ENCODE measurements at places on chromosomes 3 and 15.

- no peak for DNase-seq
Observed at GRCh38 chr15:29259233-29259632, 10.4 kb downstream of the NSMCE3 start.

GRCh38 chr15:48802257-48802656 lies 8.6 kb downstream of the CEP152 start:
- no peak for DNase-seq

- DNase-seq, result no peak
Observed at GRCh38 chr3:53420831-53421230, 73.5 kb upstream of the DCP1A start.

GRCh38 chr3:53802256-53802880 lies 43.9 kb downstream of the CHDH start:
- no peak for DNase-seq

- no peak for DNase-seq
Observed at GRCh38 chr3:101642441-101642840, 34.5 kb downstream of the ZBTB11 start.

GRCh38 chr3:158273656-158274055 lies 163.8 kb downstream of the RSRC1 start:
- no peak for DNase-seq

- no peak for DNase-seq
Observed at GRCh38 chr15:44716983-44717602, 5.8 kb downstream of the B2M start.

DNA sequence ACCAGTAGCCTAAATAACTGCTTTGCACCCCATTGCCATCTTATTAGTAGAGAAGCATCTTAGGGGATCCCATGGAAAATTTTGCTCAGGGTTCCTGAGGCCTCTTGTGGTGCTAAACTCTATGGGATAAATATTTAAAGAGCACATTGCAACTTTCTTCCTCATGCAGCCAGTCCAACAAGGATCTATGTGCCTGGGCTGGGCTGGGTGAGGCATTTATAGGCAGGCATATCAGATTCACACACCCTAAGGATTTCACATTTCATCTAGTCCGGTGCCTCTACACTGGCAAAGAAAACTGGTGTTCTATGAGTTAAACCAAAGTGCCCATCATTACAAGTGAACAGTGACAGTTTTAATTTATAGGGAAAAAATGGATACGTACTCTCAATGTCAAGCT lies 512.3 kb downstream of the EDEM1 start:
- no peak for DNase-seq

GRCh38 chr15:42070279-42070975 lies 23.9 kb downstream of the PLA2G4D start:
- no peak for DNase-seq

- DNase-seq, result no peak
Observed at GRCh38 chr3:61463191-61463590, 98.2 kb upstream of the PTPRG start.

- DNase-seq, result no peak
Observed at GRCh38 chr15:31212326-31213080, 111.0 kb upstream of the TRPM1 start.

- no peak for DNase-seq
Observed at GRCh38 chr15:51363383-51363782, 21.9 kb downstream of the GLDN start.

DNA sequence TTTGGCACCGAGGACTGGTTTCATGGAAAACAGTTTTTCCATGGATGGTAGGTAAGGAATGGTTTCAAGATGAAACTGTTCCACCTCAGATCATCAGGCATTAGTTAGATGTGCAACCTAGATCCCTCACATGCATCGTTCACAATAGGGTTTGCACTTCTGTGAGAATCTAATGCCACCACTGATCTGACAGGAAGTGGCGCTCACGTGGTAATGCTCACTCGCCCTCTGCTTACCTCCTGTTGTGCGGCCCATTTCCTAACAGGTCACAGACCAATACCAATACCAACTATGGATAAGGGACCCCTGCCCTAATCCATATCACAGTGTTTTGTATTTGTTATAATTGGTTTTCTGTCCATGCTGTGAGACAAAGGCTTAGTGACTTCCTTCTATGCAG lies 58.9 kb downstream of the SLMAP start:
- no peak for DNase-seq

DNA sequence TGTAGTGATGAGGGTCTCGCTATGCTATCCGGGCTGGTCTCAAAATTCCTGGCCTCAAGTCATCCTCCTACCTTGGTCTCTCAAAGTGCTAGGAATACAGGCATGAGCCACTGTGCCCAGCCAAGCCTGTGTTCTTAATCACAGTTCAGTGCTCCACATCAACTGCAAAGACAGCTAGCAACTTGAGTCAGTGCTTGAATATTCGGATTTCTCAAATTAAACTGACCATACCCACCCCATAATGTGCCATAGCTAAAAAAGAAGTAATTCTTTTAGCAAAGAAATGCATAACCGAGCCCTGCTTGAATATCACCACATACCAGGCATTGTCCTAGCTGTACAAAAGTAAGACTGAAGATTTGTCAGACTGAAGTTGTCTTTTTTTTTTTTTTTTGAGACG lies 89.2 kb downstream of the BTD start:
- no peak for DNase-seq

DNA sequence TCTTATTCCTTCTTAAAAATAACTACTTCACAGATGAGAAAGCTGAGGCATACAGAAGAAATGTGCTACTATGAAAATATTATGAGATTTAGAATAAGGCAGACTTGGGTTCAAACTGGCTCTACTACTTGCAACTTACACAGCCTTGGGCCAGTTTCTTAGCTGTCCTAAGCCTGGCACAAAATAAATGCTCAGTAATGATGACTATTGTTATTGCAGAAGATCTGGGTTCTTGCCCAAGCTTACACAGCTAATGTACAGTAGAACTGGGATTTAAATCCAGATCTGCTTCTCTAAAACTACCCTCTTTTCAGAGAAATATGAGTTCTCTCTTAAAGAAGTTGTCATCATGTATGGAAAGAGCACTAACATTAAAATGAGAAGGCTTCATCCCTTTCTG lies 228.2 kb upstream of the TPRG1 start:
- DNase-seq, result no peak

GRCh38 chr3:119329551-119329950 lies 35.4 kb downstream of the ARHGAP31 start:
- DNase-seq, result no peak

- DNase-seq, result no peak
Observed at GRCh38 chr3:7682822-7683229, 818.8 kb upstream of the LMCD1 start.

DNA sequence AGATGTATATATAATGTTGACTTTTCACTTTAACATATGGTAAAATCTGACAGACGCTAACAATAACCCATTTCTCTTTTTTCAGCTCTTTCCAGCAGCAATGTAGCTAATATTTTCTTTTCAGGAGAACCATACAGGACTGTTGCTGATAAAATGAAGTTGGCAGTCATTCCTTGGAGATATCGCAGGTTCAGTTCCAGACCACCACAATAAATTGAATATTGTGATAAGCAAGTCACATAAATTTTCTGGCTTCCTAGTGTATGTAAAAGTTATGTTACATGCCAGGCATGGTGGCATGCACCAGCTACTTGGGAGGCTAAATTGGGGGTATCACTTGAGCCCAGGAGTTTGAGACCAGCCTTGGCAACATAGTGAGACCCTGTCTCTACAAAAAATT lies 31.9 kb upstream of the TM4SF1 start:
- no peak for DNase-seq

DNA sequence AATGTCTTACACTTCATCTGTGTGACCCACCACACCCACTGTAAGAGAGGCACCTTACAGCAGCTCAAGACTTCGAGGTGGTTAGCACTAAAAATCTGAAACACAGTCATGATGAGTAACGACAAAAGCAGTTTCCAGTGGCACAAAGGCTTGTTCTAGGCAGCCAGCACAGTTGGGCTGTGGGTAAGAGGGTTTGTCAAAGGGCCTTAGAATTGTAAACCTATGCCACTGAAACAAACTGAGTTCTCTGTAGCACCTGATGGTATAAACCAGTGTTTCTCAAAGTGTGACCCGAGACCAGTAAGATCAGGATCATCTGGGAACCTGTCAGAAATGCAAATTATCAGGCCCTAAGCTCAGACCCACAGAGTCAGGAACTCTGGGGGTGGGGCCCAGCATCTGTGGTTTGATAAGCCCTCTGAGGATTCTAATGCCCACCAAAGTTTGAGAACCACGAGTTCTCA lies 36.5 kb downstream of the DAPK2 start:
- DNase-seq, result no peak

DNA sequence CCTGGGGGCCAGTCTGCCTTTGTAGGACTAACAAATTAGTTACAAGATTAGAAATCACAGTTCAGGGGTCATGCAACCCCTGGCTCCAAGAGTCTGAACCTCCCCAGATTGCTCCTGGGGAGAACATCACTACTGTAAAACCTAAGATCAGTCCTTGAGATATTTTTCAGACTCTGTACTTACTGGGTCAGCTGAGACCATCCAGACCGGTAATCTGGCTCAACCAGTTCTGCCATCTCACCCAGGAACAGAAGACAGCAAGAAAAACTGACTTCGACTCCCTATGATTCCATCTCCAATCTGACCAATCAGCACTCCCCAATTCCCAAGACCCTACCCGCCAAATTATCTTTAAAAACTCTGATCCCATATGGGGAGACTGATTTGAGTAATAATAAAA lies 47.5 kb downstream of the NMD3 start:
- DNase-seq, result no peak

DNA sequence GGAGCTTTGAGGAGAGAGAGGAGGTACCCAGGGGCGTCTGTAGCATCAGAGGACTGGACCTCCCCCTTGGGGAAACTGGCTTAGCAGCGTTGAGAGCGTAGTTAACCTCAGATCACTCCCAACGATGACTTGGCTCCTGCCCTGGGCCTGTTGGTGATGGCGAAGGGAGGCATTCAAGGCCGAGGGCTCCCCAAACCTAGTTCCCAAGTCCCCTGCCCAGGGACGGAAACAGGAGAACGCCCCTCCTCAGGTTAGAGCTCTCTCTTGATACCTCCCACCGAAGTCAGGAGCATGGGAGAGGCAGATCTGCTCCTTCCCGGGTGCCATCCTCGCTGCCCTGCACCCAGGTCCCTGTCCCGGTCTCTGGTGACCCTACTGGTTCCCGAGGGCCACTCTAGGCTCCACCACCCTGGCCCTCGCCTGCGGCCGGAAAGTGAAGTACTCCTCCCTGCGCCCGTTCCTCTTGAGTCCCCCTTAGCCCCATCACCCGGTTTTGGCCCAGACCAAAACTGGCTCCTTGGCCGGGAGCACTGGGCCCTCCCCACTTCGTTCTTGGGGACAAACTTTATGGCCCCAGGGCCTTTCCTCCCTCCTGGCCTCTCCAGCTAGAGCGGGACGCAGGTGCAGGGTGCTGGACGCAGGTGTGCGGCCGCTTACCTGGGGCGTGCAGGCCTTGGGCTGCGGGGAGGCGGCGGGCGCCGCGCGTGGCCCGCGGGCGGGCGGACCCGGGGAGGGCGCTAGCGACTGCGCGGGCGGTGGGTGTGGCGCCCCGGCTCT lies 2.6 kb upstream of the SKOR1 start:
- no peak for DNase-seq

DNA sequence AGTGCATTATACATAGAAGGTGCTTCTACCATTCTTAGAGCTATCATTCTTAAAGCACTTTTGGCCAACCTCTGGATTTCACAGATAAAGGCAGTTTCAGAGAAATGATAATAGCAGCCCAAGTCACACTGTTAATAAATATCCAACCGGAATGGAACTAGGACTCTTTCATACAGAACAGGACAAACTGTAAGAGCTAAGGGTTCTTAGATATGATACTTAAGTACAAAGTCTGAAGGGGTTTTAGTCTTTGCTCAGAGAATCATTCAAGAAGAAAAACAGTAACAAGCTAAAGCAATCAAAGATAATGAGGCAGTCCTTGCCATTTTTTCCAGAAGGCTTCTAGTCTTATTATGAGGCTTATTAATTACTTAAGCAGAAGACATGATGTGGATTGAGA lies 239.0 kb downstream of the ERC2 start:
- DNase-seq, result no peak

DNA sequence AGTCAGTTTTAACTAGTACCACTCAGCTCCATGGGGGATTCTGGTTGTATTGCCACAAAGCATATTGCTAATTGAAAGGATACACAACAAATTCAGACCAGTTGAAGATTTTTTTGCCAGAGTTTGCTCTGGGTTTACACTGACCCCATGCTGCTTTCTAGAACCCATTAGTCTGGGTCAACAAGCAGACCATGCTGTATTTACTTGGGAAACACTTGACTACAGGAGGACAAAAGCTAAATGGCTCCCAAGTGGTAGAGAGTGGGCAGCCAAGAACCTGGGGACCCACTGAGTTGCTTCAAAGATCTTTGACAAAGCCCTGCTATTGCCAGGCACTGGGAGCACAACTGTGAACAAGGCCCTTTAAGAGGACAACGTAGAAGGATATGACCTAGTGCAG lies 86.8 kb upstream of the PSMD6 start:
- no peak for DNase-seq

GRCh38 chr3:134078169-134078831 lies 48.6 kb upstream of the SLCO2A1 start:
- no peak for DNase-seq

- DNase-seq, result no peak
Observed at GRCh38 chr3:194101592-194102432, 34.1 kb upstream of the HES1 start.

- DNase-seq, result no peak
Observed at GRCh38 chr3:6860149-6860953, 564 bp upstream of the GRM7 start.

GRCh38 chr3:184691397-184692231 lies 20.2 kb downstream of the MAGEF1 start:
- DNase-seq, result no peak

DNA sequence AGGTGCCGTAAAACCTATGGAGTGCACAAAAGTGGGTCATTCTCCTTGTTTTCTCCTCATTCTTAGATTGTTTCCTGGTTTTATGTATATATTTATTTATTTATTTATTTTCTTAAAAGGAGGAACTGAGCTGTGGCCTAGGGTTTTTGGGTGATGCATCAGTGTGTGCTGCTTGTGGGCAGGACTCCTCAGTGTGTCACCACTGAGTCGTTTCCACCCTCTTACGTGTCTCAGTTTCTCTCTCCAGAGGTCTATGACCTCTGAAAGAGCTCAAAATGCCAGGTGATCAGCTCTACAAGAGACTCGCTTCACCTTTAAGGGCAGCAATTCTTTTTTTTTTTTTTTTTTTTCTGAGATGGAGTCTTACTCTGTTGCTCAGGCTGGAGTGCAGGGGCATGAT lies 72.9 kb downstream of the CD200 start:
- no peak for DNase-seq

- no peak for DNase-seq
Observed at GRCh38 chr3:181362378-181362777, 349.3 kb upstream of the SOX2 start.

GRCh38 chr3:123636431-123636841 lies 51.6 kb upstream of the HACD2 start:
- DNase-seq, result no peak

- DNase-seq, result no peak
Observed at GRCh38 chr15:35445891-35446290, 100.1 kb downstream of the DPH6 start.

GRCh38 chr3:150094150-150094933 lies 123.6 kb upstream of the PFN2 start:
- DNase-seq, result no peak
